ENCODE measurements at places on chromosomes 1 and 21. TPM values are rescaled to one million over a fixed set of nuclear protein-coding genes. Genes with fewer than 3 reads are reported as not detected.
A peak's percentile ranks its signal among the peaks of the same experiment; 100 is the strongest.

The HHIPL2 gene
- not detected for total RNA-seq

The CFAP74 gene
- total RNA-seq = not detected

The DIRAS3 gene
- not detected for total RNA-seq

- H3K4me3 ChIP-seq = no peak overlapping the region
- H3K36me3 ChIP-seq = no peaks in the 10 kb centered on the region
- no peaks in the 10 kb centered on the region for H3K4me1 ChIP-seq
- no peak for DNase-seq
Observed at GRCh38 chr1:4219826-4220225, 319.8 kb upstream of the C1orf174 start.

- peaks cover 14% of the 10 kb centered on the region for H3K27me3 ChIP-seq
- no peaks in the 10 kb centered on the region for H3K4me1 ChIP-seq
- no peak overlapping the region for H3K4me3 ChIP-seq
- H3K27ac ChIP-seq = no peak overlapping the region
- no peaks in the 10 kb centered on the region for H3K36me3 ChIP-seq
- DNase-seq = no peak
Observed at GRCh38 chr1:94398356-94398755, 19.8 kb upstream of the ABCD3 start.

GRCh38 chr21:43593078-43593477 is 66.2 kb downstream of the HSF2BP start:
- no peaks in the 10 kb centered on the region for H3K27me3 ChIP-seq
- no peak for DNase-seq
- no peaks in the 10 kb centered on the region for H3K36me3 ChIP-seq
- H3K4me1 ChIP-seq = no peaks in the 10 kb centered on the region
- H3K4me3 ChIP-seq = no peak overlapping the region

DNA sequence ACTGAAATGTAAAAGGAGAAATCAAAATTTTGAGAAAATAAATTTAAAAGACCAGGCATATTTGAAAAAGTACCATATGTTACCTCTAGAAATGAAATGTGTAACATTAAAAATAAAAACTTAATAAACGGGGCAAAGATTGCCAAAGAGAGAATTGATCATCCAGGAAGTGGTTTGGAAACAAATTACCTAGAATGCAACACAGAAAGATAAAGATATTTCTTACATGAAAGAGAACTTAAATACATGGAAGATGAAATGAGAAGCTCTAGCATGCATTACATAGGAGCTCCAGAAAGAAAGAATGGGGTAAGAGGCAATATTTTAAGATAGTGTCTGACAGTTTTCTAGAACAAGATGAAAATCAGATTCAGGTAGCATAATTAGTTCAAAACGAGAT is 235.9 kb upstream of the IRF2BP2 start:
- no peak for DNase-seq
- H3K27me3 ChIP-seq = no peaks in the 10 kb centered on the region
- H3K36me3 ChIP-seq = no peaks in the 10 kb centered on the region
- peaks cover 94% of the 10 kb centered on the region for H3K4me1 ChIP-seq
- peak overlapping the region; percentile 4 for H3K4me3 ChIP-seq
